ENCODE measurements at places on chromosomes 4 and X.

DNA sequence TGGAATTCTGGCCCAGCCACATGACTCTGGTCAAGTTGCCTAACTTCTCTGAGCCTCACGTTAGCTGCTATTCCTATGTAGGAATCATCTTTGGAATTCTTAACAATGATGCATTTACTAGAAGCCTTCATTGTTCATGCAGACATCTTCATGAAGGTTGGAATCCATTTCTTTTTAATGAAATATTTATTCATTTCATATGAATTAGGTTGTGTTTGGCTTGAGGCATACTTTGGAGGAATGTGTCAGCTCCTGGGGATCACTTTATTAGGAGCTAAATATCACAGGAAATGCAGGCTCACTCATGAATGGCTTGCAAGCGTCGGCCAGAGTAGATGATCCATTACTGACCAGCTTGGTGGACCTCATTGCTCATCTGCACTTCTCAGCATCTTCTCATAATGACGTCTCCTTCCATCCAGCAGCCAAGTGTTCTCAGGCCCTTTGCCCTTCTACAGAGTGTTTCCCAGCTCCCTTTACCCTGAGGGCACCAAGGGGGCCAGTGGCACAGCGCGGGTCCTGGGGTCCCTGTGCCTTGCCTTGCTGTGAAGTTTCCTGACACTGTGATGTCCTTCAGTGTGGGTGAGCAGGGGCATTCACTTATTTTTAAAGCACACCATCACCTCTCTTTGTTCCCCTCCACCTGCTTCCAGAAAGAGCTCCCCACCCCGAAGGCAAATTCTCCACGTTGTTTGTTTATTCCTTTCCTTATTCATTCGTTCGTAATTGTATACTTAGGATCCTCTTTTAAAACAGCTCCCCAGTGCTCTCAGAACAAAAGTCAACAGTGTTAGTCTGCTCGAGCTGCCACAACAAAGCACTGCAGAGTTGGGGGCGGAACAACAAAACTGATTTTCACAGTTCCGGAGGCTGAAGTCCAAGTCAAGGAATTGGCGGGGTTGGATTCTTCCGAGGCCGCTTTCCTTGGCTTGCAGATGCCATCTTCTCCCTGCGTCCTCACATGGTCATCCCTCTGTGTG is 106.8 kb downstream of the STK32B start:
- peak; percentile 71 for DNase-seq

- peak; percentile 12 for DNase-seq
These were observed 50.3 kb downstream of the MED28 start for GRCh38 chr4:17664755-17665154.

GRCh38 chr4:153019906-153020305 is 83.8 kb downstream of the FHDC1 start:
- no peak for DNase-seq

DNA sequence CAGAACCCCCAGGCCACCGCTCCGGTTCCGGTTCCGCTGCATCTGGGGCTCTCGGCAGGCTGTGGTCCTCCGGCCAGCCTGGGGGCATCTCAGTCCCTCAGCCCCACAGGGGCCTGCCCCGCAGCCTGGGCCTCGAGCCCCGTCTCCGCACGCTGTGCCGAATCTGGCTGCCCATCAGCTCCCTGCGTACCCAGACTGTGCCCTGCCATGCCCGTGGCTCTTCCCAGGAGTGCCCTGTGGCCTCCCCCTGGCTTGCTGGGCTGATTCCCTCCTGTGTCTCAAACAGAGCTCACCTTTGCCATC is 830 bp upstream of the MSANTD1 start:
- DNase-seq: no peak

DNA sequence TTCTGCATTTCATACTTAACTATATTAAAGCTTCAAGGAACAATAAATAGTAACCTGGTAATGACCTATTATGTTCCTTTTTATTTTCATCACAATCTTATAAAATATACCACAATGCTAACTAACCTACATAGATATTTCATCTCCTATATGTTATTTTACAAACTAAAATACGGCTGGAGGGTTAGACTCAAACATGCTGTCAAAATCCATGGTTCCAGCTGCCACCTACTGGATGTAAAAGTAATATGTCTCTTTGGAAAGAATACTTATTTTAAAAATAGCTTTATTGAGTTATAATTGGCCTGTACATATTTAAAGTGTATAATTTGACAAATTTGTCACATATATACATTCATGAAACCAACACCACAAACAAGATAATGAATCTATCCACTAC is 15.0 kb downstream of the RGN start:
- DNase-seq: peak; percentile 41

GRCh38 chrX:130895299-130895698 is 7.7 kb downstream of the ENOX2 start:
- no peak for DNase-seq

DNA sequence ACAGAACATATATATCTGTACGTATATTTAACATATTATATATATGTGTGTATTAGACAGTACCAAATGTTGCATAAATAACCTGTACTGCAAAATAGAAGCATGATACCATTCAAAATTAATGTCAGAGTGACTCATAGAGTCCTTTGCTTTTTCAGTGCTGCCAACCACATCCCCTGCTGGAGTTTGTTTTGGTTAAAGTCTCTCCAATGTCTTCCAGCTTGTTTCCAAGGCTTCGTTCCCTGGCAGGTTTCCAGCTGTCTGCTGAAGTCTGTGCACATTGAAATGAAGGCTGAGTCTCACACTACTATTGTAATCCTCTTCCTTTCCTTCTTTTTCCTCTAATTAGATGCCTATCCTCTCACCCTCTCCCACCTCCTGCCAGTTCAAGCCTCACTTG is 14.9 kb downstream of the NRK start:
- DNase-seq: peak; percentile 93

Data from fibroblast of skin of scalp (primary cell).